Islet precursor cell (in vitro differentiated cells): ENCODE measurements at places on chromosomes 12 and 14.

DNA sequence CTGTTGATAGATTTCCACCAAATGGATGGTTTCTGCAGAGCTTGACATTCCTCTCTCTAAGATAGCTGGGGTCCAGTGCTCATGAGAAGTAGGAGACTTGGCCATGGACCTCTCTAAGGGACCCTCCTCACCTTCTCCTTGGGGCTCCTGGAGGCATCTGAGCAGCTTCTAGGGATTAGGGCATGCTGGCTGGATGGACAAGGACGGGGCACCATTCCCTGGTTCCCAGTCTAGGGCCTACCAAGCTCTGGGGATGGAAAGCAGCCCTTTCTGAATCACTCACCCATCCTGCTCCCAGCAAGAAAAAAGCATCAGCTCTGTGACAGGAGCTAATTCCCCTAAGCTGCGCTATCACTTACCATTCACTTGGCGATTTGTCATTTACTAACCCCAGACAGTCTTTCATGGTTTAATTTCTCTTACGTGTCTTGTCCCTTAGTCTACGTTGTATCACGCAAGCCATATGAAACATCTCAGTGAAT is 39.5 kb downstream of the VWF start:
- no peak for DNase-seq

- no peak for DNase-seq
These were observed 50.6 kb upstream of the REP15 start for GRCh38 chr12:27645671-27646070.

DNA sequence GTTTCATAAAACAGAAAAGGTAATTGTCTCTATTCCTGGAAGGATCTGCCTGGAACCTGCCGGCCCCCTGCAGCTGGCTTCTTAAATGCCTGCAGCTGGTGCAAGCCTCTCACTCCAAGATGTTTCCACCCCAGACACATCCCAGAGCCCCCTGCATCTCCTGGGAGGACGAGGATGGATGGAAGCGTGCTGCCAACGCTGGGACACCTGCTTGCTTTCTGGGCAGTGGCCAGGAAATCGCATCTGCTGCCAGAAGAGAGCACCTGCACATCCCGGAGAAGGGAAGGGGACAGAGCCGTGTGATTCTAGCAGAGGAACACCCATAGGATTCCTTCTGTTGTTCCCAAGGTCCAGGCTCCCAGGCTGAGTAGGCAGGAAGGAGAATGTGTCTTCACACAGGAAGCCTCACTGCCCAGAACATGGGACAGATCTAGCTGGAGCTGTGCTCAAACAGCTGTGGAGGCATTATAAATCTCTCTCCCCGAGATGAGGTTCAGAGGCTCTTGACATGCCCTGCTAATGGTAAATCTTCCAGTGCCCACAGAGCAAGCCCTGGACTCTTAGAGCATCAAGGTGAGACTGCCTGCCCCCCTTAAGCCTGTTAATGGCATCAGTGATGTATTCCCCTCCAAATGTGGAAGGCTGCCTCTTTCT is 138.8 kb upstream of the MAP1LC3B2 start:
- no peak for DNase-seq

DNA sequence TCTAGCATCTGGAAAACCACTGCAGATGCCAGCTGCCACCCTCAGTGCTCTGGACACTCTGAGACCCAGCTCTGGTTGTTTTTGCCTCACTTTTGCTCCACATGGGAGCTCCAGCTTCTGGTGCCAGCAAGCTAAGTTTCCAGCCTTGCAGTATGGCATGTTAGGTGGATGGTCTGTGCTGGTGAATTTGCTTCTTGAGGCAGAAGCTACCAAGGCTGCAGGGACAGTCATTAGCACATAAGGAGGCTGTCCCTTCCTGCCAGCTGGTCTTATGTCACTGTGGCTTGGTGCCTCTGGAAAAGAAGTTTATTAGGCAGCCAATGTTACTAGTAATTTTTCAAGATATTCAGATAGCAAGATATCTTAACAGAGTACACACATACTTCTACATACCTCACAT is 64.2 kb upstream of the CSRP2 start:
- DNase-seq, result peak; percentile 61

- no peak for DNase-seq
These were observed 482.7 kb upstream of the RGS6 start for GRCh38 chr14:71449316-71450055.

GRCh38 chr12:18990856-18991255 is 138.7 kb upstream of the PLEKHA5 start:
- peak; percentile 85 for DNase-seq

DNA sequence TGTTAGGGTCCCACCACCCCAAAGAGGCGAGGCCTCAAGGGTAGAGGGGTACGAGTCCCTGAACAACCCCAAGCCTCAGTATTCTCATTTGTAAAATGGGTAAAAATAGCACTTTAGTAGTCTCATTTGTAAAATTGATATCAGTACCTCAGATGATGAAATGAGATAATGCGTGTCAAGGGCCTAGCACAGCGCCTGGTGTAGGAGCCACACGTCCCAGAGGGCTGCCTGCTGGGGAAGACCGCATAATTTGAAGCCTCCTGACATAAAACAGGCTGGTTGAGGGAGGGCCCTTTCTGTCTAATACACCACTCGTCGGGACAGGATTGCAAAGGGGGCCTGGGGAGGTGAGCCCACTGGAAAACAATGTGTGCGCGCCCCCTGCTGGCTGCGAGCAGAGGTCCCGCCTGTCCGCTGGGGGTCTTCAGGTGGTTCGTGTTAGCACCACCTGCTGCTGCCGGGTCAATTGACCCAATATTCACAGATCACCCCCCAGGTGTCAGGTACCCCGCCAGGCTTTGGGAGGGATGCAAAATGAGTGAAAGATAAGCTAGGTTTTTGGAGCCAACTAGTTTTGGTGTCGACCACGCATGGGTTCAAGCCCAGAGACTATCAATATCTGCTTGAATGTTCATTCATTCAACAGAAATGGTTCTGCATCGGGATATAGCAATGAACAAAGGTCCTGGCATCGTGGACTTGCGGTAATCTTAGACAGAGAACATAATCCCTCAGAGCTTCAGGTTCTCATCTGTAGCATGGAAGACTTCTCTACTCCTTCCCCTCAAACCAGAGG is 24.7 kb upstream of the IRF2BPL start:
- peak; percentile 93 for DNase-seq

DNA sequence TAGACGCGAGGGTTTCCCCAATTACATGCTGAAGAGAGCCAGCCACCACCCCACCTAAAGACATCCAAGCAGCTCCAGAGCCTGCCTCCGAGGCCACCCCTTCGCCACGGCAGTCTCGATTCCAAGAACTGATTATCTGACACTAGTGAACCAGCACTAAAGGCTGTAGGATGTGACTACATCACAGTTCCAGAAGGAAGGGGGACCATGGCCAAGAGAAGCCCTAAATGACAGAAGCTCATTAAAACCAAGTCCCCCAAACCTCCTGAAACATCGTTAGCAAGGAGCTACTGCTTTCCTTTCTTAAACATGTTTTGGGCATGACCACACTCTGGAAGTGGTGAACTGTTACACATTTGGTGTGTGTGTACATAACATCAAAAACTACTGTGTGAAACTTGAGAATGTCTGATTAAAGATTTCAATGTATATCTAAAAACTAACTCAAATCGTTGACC is 88.2 kb downstream of the DUSP16 start:
- DNase-seq, result no peak

- DNase-seq, result no peak
These were observed 1047.2 kb downstream of the SLC6A15 start for GRCh38 chr12:83865431-83865830.

DNA sequence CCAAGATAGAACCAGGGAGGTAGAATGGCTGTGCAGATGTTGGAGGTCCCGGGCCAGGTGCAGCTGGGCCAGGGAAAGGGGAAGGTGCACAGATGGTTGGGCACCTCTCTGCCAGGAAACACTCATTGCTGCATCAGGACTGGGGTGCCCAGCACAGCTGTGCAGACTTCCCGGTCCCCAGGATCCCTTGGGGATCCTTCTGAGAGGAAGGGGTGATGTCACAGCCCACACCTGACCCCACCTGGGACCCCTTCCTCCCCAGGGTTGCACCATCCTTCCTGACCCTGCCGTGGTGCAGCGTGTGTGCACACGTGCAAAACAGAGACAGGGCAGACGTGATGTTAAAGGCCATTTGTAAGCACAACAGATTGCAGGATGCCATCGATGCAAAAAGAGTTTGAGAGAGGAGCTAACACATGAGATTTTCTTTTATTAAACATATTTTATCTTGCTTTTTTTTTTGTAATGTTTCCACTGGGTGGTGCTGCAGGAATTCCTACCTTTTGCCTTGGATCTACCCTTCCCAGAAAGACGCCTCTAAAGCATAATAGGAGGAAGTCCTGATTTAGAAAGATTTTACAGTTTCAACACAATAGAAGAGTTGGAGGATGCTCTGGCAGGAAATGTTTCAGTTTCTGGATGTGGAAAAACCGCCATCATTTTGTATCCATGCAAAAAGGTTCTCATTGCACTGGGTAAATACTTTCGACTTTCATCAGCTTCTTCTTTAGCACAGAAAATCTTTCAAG is 14.8 kb downstream of the ELK3 start:
- no peak for DNase-seq

GRCh38 chr12:43540470-43540869 is 11.5 kb downstream of the ADAMTS20 start:
- DNase-seq, result no peak

- DNase-seq, result no peak
These were observed 435.8 kb downstream of the NRXN3 start for GRCh38 chr14:78605897-78606500.

GRCh38 chr12:115259968-115260747 is 576.2 kb upstream of the TBX3 start:
- no peak for DNase-seq

DNA sequence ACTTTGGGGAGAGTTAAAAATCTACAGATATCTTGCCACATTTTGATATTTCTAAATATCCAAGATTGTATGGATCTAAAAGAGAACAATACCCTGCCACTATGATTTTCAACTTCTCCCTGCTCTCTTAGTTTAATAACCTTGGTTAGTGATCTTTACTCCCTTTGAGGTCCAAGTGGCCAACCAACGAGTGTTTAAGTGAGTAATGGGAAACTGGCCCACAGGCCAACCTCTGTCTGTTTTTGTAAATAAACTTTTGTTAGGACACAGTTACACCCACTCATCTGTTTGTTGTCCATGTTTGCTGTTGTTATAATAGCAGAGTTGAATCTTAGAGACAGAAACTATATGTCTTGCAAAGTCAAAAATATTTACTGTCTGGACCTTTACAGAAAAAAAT is 30.9 kb upstream of the NKX2-1 start:
- no peak for DNase-seq

DNA sequence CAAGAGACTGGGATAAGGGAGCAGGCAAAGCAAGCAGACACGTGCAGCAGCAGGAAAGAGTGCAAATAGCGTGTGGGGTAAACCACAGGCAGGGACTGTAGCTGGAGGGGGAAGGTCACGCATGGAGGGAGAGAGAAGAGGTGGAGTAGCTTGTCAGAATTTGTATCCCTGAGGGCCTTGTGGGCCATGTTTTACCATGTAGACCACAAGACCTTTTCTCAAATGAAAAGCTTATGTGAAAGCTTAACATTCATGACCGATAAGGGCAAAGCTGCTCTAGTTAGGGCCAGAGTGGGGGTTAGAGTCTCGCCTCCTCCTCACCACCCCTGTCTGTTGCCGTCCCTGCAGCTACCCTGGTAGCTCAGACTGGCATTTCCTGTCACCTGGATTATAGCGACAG is 152.9 kb upstream of the E2F7 start:
- DNase-seq, result no peak

- peak; percentile 70 for DNase-seq
These were observed 795 bp downstream of the LMBR1L start for GRCh38 chr12:49109641-49110463.

- DNase-seq, result peak; percentile 72
These were observed 7.7 kb upstream of the RACGAP1 start for GRCh38 chr12:50032854-50033581.

DNA sequence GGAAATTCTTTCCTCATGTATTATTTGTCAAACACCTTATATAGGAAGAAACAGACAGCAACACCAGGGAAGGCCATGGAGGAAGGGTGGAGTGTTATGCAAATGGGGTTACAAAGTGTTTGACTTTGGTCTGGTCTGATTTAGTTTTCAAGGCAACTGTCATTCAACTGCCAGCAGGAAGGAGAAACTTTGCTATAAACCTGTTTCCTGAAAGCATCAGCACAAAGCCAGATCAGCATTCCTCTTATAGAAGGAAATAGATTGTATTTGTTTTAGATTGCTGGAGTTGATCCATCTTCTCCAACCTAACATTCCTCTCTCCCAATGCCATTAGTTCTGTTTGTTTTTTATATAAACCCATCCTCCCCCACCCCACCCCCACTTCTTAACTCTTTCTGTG is 65.7 kb downstream of the STAB2 start:
- no peak for DNase-seq

DNA sequence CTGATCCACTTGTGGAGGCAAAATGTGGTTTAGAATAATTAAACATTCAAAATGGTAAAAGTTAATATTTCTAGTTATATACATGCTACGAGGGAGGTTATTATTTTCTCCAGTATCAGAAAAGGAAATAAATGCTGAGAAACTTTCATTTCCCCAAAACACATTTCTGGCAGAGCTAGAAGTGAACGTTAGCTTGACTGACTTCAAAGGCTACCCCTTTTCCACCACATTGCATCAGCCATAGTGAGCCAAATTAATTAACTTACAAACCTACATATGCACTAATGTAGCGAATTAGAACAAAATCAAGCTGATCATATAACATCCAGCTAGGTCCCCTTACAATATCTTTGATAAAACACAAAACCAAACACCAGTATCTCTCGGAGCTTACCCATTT is 49.3 kb upstream of the RERGL start:
- no peak for DNase-seq

DNA sequence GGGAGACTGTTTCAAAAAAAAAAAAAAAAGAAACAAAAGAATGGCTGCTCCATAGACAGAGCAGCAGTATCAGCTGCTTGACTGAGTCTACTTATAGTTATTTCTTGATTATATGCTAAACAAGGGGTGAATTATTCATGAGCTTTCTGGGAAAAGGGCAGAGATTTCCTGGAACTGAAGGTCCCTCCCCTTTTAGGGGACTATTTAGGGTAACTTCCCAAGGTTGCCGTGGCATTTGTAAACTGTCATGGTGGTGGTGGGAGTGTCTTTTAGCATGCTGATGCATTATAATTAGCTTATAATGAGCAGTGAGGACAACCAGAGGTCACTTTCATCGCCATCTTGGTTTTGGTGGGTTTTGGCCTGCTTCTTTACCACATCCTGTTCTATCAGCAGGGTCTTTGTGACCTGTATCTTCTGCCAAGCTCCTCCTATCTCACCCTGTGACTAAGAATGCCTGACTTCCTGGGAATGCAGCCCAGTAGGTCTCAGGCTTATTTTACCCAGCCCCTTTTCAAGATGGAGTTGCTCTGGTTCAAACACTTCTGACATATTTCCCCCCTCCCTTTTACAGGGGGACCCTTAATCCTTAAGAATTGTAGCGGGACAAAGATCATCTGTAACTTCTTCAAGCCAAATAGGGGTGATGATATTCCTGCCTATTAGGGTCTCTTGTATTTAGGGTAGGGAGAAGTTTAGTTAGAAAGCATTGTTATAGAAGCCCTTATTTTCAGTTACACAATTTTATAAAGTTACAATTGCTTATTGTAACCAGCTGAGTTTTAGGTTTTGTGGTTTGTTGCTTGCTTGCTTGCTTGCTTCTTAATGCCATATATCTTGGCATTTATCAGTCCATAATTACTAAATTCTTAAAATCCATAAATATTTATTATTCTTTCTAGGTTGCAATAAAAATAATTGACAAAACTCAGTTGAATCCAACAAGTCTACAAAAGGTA is 42.5 kb downstream of the MARK3 start:
- peak; percentile 80 for DNase-seq

GRCh38 chr12:43812926-43813325 is 6.8 kb upstream of the TWF1 start:
- DNase-seq, result no peak

- DNase-seq, result no peak
These were observed 385.3 kb upstream of the DDHD1 start for GRCh38 chr14:53538316-53538881.
